COR-L47 (cell line): ENCODE measurements at places on chromosomes 7 and 10.

GRCh38 chr7:103143868-103144267 lies 5.0 kb downstream of the NAPEPLD start:
- no peak for DNase-seq

GRCh38 chr10:76922666-76923065 lies 714.9 kb downstream of the KCNMA1 start:
- no peak for DNase-seq

DNA sequence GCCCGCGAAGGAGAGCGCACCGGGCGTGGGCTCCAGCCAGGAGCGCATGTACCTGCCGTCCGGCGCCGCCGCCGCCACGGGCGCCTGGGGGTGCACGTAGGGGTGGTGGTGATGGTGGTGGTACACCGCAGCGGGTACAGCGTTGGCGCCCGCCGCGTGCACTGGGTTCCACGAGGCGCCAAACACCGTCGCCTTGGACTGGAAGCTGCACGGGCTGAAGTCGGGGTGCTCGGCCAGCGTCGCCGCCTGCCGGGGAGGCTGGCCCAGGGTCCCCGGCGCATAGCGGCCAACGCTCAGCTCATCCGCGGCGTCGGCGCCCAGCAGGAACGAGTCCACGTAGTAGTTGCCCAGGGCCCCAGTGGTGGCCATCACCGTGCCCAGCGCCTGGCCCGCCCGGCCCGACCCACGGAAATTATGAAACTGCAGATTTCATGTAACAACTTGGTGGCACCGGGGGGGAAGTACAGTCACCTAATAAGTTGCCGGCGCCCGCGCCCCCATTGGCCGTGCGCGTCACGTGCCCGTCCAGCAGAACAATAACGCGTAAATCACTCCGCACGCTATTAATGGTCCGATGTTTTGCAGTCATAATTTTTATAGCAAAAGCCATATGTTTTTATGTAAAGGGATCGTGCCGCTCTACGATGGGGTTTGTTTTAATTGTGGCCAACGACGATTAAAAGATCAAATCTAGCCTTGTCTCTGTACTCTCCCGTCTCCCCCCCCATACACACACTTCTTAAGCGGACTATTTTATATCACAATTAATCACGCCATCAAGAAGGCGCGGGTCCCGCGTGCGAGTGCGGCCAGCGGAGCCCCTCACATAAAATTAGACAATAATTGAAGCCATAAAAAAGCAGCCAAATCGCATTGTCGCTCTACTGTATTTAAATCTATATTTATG lies at the start of gene HOXA9:
TSS of gene HOXA9 (minus strand) at position 449 of the 907 bp plus-strand sequence. CDS start at position 369, 80 bp downstream.
- no peak for DNase-seq

DNA sequence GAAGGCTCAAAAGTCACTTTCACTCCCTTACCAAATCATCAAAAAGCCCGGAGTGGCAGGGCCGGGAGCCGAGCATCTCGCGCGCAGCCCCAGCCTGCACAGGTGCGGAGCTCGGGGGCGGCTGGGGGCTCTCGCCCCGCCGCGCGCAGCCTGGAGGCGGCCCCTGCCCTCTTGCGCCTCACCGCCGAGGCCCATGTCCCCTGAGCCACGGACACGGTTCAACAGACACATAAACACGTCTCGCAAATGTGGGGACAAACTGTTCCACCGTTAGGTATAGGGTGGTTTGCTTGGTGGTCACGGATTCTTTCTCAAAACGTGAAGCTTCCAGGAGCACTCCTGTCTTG lies 700 bp downstream of the GSAP start:
- DNase-seq, result no peak

- no peak for DNase-seq
Observed at GRCh38 chr10:89091496-89091895, 100.9 kb downstream of the FAS start.

DNA sequence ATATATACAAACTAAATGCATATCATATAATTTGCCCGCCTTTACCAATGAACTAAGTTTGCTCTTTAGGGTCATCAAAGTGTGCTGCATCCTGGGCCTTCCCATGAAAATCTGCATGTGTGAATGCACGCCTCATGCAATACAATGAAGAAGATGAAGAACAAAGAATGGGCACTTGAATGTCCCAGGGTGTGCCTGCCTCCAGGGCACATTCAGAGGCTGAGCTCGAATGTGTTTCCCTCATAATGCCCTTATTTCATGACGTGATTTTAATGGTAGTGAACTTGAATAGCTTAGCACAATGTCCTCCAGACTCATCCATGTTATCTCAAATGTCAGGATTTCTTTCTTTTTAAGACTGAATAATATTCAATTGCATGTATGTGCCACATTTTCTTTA lies 824.9 kb downstream of the TNS3 start:
- no peak for DNase-seq

- no peak for DNase-seq
Observed at GRCh38 chr10:34699904-34700517, 115.1 kb downstream of the PARD3 start.

- no peak for DNase-seq
Observed at GRCh38 chr7:119026391-119026790, 801.9 kb downstream of the ANKRD7 start.

GRCh38 chr10:101807158-101807557 lies 11.1 kb downstream of the OGA start:
- DNase-seq, result no peak

DNA sequence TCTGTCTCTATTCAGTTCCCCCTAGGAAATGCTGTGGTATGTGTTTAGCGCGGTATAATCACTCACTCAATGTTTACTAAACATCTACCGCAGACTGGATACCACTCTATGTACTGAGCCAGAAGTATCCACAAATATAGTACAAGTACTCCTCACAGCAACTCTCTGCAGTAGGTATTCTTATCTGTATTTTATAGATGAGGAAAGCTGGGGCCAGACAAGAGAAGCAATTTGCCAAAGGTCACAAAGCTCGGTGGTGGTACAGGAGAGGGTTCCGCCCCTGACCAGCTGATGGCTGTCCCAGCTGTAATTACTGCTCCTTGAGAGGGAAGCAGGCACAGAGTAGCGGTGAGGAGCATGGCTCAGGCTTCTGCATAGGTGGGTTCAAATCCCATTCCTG lies 184.1 kb downstream of the DOCK4 start:
- DNase-seq, result peak; percentile 14

DNA sequence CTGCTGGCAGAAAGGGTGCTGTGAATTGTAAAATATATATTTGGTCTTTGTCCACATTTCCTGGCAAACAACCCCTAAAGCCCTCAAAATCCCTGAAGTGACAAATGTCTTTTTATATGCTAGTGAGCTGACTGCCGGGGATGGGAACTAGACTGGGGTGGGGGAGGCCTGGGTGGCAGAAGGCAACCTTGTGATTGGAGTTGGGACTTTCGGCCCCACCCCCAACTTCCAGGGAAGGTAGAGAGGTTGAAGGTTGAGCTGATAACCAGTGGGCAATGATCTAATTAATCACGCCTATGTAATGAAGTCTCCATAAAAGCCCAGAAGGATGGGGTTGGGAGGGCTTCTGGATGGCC lies 2.7 kb downstream of the EPHA1 start:
- no peak for DNase-seq

- DNase-seq, result no peak
Observed at GRCh38 chr7:22565315-22565811, 65.4 kb upstream of the STEAP1B start.

GRCh38 chr7:5713124-5713912 lies 68.1 kb downstream of the RNF216 start:
- DNase-seq, result no peak

- no peak for DNase-seq
Observed at GRCh38 chr7:42606193-42606905, 305.5 kb downstream of the C7orf25 start.

DNA sequence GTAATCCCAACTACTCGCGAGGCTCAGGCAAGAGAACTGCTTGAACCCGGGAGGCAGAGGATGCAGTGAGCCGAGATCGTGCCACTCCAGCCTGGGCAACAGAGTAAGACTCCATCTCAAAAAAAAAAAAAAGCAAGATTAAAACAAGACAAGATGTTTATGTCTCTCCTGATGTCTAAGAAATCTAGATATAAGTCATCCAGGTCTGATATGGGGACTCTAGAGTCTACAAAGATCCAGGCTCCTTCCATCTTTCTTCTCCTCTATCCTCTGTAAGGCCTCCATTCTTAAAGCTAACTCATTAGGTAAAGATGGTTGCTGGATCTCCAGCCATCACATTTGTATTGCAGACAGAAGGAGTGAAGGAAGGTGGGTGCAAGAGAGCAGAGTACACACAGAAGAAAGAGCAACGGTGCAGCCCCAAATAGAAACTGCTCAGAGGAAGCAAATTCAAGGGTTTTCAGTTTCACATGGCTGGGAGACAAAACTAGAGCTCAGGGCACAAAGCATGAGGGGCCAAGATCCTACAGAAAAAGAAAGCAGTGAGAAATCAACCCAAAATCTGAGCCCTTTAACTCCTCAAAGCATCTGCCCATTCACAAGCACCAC lies 57.6 kb downstream of the USP6NL start:
- DNase-seq, result no peak

DNA sequence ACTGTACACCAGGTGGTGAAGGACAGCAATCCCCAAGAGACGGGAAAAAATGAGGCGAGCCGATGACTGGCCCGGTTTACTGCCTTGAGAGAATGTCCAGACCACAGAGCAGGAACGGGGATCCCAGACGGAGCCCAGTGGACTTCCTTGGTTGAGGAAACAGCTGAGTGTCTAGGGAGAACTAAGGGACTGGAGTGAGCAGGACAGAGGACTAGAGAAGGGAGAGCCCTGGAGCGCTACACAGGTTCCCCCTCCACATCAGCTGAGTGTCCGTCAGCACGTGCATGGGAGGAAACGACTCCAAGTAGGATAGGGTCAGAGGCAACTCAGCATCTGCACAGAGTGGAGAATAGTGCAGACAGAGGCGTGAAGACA lies 7.1 kb upstream of the WDR86 start:
- DNase-seq, result no peak

GRCh38 chr7:82722946-82723345 lies 279.4 kb upstream of the CACNA2D1 start:
- DNase-seq, result no peak

DNA sequence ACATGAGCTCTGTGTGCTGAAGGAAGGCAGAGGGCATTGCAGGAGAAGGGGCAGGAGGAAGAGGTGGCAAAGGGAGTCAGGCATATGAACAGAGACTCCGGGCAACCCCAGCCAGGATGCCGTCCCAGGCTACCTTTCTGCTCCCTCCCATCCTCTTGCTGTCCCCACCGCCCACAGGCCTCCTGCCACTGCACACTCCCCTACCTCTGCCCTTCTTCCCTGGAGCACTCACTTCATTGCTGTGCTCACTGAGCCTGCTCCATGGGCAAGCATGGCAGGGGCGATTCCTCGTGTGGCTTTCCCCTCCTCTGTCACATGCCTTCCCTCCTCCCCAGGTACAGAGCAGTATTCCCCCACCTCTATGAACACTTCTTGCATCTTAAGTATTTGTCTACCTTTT lies 93.4 kb downstream of the FANK1 start:
- no peak for DNase-seq

- no peak for DNase-seq
Observed at GRCh38 chr7:99019523-99020412, 124.1 kb downstream of the SMURF1 start.

- no peak for DNase-seq
Observed at GRCh38 chr7:31116615-31117014, 64.5 kb downstream of the ADCYAP1R1 start.

- DNase-seq, result no peak
Observed at GRCh38 chr7:111113263-111114017, 22.5 kb downstream of the LRRN3 start.

- DNase-seq, result no peak
Observed at GRCh38 chr10:13712837-13713581, 126.2 kb downstream of the PRPF18 start.

GRCh38 chr7:107044347-107045194 lies at the start of gene PRKAR2B:
TSS of gene PRKAR2B (plus strand) at chr7:107044705. CDS start at chr7:107044908, 203 bp downstream.
- DNase-seq, result peak; percentile 88

DNA sequence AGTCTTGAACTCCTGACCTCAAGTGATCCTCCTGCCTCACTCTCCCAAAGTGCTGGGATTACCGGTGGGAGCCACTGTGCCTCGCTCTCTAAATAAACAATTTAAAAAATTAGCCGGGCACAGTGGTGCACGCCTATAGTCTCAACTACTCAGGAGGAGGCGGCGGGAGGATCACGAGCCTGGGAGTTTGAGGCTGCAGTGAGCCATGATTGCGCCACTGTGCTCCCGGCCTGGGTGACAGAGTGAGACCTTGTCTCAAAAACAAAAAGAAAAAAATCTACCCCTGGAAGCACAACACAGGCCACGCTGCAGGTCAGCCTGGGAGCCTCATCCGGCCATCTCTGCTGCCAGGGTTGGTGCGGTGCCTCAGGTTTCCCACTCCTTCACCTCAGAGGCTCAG lies 3.8 kb upstream of the EIF3B start:
- DNase-seq, result no peak

- no peak for DNase-seq
Observed at GRCh38 chr10:78944723-78945312, 123.9 kb upstream of the ZMIZ1 start.

DNA sequence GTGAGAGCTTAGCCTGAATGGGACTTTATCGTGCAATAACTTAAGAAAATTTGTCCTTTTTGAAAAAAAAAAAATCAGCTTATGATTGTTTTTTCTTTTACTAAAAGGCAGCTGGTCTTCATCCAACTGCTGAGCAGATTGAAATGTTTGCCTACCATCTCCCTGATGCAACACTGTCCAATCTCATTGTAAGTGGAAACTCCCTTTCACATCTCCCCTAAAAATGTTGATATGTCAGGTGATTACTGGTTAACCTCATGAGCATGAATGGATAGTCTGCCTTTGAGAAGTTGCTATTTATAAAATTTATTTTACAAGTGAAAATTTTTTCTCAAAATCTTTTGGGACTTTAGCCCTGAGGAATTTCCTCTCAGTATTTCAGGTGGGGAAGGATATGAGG lies 17.8 kb upstream of the HKDC1 start:
- DNase-seq, result no peak

DNA sequence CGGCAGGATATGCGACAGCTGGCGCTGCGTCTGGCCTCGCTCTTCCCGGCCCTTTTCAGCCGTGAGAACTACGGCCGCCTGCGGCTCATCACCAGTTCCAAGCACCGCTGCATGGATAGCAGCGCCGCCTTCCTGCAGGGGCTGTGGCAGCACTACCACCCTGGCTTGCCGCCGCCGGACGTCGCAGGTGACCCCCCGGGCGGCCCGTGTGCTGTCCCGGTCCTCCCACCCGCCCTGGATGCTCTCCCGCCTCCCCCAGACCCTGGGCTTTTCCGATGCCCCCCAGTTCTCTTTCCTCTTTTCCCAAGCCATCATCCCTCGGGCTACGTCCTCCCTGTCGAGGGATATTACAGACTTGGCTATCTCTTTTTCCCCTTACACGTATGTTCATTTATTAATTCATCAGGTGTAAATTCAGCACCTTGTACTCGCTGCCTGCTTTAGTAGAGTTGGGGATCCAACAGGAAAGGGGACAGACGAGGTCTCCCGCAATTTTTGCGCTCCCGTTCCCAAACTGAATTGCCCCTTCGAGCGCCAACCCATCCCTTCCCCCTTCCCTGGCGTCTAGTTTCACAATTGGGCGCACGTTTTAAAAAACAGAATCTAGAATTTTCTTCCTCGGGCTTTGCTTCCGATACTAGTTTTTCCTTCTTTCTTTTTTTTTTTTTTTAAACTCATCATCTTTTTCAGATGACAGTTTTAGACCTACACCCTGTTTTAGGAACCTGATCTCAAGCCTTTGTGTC lies 846 bp downstream of the MINPP1 start:
- peak; percentile 13 for DNase-seq
